ENCODE measurements at places on chromosomes 1 and 21.

- no peak for DNase-seq
Observed at GRCh38 chr1:55718758-55719671, 503.9 kb upstream of the USP24 start.

GRCh38 chr1:39672551-39672947 is 642 bp upstream of the NT5C1A start:
- DNase-seq: no peak

DNA sequence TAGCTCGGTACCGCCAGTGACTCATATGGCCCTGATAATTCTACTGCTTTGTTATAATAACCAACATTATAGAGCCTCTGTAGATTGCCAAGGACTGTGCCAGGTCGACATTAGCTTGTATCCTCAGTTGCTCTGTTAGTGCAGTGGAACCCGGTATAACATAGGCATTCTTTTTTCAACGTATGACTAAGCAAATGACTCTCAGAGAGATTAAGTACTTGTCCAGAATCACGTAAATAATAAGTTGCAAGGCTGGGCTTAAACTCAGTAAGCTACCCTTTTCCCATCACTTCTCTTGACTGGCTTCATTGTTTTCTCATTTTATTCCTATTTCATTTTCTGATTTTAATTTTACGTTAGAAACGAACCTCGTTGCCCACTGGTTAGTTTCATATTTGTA is 85.1 kb downstream of the UBE4B start:
- DNase-seq: no peak

DNA sequence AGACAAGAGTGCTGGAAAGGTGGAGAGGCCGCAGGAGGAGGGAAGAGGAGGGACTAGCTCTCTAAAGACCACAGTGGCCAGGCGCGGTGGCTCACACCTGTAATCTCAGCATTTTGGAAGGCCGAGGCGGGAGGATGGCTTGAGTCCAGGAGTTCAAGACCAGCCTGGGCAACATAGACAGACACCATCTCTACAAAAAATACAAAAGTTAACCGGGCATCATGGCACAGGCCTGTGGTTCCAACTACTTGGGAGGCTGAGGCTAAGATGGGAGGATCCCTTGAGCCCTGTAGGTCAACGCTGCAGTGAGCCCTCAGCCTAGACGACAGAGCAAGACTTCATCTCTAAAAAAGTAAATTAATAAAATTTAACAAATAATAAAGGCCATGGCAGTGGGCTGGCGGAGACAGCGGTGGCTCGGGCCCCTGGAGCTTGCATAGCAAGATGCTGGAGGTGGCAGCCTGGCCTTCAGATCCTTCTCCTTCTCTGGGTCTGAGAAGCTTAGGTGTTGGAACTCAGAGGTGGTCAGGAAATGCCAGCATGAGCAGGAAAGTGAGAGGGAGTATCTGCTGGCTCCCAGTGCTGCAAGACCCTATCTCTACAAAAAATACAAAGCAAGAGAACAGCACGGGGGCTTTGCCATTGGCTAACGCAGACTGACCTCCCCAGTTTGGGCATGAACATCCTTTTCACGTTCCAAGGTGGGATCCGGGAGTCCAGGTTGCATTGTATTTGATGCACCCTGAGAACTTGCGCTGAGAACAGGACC is 10.7 kb downstream of the WNT3A start:
- DNase-seq: no peak

- DNase-seq: no peak
Observed at GRCh38 chr1:219372916-219373615, 199.4 kb downstream of the LYPLAL1 start.

DNA sequence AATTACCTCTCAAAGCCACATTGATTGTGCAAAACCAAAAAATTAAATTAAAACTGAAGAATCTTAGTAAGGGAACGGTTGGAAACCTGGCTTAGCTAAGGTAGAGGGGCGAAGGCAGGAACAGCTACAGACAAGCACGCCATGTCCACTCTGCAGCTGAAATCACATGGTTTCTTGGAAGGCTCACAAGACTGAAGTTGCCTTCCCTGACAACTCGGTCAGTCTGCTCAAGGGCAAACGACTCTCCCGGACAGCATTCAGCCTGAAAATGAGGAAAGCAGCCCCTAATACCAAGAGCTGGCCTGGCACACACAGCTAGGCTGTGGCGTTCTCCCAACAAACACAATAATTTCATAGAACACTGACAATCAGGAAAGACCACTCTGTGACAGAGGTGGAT is 22.7 kb upstream of the BECN2 start:
- DNase-seq: no peak

DNA sequence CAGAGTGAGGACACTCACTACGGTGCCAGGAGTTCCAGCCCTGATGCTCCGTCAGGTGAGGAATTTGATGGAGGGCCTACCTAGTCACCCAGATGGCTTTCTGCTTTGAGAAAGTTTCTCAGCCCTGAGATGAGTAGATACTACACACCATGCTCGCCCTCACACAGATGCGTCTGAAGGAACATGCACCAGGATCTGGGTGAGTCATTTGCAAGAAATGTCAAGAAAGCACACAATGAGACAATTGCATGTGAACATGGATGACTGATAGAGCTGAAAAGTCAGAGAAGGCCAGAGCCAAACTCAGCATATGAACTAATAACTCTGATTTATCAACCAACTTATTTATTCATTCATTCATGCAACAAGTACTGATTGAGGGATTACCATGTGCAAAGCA is 483.9 kb downstream of the OMA1 start:
- no peak for DNase-seq

DNA sequence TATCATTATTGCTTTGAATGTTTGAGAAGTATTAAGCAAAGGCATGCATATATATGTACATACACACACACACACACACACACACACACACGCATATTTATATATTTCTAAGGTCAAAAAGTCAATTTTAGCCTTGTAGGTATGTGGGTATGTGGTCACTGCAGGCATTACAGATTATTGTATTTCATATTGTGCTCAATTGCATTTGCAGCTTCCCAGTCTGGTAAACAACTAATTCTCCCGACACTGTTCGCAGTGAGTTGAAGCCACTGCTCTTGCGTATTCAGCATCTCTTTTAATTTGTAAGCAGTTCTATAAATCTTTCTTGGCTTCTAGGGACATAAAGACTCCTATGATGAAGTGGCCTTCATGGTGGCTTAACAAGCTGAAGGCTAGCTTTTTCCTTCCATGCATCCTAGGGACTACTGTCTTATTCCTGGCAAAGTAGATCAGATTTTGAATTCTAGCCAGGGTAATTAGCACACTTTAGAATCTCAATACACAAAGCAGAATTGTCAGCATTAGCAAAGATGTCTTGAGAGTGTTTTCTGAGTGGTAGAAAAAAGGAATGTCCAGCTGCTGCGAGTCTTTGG is 368.6 kb upstream of the NEGR1 start:
- no peak for DNase-seq

GRCh38 chr1:169491845-169492281 is 6.1 kb upstream of the SLC19A2 start:
- DNase-seq: no peak

DNA sequence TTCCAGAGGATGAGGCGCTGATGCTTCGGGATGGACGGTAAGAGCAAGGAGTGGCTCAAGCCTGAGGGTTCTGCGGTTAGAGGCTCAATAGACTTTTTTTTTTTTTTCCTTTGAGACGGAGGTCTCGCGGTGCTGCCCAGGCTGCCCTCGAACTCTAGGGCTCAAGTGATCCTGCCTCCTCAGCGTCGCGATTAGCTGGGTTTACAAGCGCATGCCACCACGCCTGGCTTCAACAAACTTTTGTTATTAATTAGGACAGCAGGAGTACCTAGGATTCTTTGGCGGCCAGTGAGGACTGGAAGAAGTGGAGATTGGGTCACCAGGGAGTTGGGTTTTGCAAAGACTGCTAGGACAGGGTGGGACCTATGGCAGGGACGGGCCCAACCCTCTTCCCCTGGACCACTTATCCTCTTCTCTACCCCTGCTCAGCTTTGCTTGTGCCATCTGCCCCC is 587 bp downstream of the SCNM1 start:
- no peak for DNase-seq

GRCh38 chr1:22761821-22762220 is 51.2 kb downstream of the EPHB2 start:
- DNase-seq: no peak

DNA sequence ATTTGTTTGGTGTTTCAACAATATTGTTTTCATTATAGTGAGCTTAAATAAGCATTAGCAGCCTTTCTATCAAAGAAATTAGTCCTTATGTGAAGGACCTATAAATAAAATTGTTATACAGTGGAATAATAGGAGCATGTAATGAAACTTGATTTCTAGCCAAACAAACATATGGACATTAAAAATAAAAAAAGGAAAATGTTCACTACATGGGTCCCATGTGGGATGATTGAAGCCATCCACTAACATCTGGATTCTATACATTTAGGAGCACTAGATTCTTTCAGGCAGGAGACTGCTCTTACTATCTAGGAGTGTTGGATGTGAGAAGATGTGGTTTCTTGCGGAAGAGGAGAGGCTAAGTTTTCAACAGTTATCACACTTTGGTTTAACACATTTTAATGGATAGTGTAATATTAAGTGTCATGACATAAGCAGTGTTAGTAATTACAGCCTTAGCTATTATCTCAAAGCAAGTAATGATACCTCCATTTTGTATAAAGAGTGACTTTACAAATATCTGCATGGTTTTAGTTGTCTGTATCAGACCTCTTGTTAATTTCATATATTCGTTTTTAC is 62.3 kb downstream of the LYPLAL1 start:
- no peak for DNase-seq

DNA sequence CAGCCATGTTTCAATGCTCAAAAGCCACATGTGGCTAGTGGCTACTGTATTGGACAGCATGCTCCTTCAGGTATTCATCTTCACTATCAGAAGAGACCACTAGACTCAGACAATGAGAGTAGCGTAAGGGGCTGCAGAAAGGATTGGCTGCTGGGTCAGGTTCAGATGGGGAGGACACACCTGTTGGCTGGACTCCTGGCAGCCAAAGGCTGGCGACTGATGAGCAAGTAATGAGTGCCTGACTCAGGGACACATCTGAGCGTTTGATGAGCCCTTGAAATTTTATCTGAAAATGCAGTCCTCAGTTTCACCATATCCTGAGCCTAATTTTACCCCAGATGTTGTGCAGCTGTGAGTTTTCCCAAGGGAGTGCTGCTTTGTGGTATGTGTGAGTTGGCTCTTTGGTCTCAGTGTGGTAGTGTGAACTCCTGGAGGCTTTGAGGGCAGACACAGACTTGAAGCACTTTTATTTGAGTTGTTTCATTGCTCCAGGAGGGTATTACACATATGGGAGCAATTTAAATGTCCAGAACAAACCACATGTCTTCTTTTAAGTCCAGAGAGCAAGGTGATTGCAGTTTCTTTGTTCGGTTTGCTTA is 9.6 kb downstream of the ST6GALNAC3 start:
- DNase-seq: no peak

GRCh38 chr1:175273376-175274031 is 80.9 kb upstream of the KIAA0040 start:
- DNase-seq: no peak

DNA sequence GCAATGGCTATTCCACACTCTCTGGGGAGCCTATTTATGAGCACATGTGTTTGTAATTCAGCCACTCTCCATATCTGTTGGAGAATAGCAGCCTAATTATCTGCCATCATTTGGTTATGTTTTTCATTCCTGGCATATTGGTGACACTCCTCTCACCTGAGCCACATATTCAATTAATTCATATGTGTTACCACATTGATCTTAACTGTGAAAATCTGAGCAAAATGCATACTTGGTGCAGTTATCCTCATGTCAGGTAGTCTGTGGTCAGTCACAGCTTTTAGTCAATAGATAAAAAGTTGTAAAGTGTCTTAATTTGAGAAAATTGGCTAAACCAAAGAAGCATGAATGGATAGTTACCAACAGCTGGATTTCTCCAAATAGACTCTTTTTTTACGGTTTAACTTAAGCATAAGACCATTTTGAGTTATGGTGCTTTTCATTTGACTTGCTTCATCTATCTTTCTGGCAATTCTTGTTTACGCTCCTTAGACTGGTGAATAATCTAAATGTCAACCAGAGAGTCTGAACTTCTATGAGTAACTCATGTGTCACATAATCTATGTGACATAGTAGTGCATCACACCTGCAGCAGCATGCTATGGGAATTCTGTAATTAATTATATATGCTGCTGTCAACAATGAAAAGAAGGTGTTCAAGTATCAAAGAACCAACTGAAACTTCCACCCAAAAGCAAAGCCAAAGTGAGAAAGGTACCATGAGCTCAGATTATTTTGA is 187.7 kb upstream of the SGIP1 start:
- no peak for DNase-seq

DNA sequence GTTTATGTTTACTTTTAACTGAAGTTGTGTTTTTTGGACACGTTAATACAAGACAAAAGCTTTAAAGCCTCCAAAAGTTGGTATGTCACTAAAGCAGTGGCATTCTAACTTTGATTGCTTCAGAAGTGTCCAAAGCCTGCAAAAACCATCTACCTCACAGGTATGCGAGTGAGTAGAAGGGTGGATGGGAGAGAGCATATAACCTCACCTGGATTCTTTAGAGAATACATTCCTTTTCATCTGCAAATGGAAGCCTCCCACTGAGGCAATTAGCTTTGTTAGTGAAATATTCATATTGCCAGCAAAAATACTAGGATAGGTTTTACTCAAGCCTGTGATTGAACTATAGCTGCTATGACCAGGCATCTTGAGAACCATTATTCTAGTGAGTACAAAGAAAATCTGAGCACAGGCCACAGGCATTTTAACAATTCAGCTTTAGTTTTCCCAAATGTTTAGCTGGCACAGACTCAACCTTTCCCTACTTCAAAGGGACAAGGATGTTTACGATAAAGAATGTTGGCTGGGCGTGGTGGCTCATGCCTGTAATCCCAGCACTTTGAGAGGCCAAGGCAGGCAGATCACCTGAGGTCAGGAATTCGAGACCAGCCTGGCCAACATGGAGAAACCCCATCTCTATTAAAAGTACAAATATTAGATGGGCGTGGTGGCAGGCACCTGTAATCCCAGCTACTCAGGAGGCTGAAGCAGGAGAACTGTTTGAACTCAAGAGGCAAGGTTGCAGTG is 39.7 kb downstream of the MAP3K21 start:
- no peak for DNase-seq

DNA sequence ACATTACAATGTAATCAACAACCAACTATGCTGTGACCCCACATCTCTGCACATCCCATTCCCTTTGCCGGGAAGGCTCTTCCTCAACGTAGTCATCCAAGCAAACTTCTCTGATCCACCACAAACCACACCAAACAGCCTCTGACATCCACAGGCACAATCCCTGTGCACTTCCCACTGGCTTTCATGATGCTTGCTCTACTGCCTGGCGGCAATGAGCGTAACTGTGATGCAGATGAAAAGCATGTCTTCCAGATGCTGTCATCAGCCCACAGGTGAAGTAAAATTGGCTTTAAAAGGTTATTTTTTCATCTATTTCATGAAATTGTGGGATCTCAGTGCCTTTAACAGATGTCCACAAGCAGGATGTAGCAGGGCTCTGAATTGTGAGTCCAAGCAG is 635.2 kb downstream of the SMYD3 start:
- no peak for DNase-seq
